ENCODE measurements at places on chromosomes 12 and 14.
A peak's percentile ranks its signal among the peaks of the same experiment; 100 is the strongest.

DNA sequence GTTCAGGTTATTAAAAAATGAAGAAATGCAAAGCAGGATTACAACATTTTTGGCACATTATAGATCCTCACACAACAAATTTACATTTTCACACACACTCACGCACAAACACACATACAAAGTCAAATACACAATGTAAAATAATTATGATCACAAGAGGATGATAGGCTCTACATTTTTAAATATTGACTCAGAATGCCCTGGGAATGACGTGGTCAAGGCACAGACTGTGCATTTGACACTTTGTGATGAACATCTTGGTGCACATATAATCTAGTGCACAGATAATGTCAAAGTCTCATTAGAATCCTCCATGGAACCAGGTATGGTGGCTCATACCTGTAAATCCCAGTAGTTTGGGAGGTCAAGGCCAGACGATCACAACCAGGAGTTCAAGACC is 49.4 kb downstream of the DPF3 start:
- no peak for DNase-seq

GRCh38 chr14:49306152-49306751 is 279.9 kb downstream of the RPS29 start:
- no peak for DNase-seq

DNA sequence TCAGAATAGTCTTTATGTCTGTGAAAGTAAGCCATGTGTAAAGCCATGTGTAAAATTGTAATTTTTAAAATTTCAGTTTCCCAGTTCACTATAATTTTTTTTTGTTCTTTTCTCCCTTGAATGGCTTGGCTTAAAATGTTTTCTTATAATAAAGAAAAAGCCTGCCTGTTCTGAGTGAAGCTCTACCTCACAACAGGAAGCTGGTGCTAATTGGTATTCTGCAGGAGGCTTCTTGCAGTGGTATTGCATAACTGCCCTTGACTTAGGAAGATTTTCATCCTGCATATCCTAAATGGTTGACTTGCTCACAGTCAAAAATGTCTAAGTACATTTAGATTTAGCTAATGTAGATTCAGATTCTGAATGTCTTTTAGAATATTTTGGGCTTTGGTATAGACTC is 49.5 kb downstream of the ATP2A2 start:
- DNase-seq, result no peak

- peak; percentile 82 for DNase-seq
Observed at GRCh38 chr12:105235732-105236476, at the start of gene APPL2. TSS of gene APPL2 (minus strand) at chr12:105236174. CDS start at chr12:105236012, 162 bp downstream.

DNA sequence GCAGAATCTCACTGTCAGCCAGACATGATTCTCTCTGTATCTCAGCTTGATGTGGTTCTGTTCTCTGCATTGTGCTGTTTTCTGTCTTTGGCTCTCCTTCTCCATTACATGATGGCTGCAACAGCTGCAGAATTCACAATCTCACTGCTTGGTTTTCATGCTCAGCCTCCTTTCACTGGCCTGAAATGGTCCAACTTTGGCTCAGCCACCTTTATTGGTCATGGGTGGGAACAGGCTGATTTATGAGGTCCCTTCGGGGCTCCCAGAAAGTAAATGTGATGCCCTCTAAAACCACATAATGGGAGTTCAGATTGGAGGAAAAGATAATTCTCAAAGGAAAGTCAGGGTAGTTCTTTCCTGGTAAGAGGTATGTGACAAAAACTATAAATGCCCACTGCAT is 597.0 kb downstream of the ETNK1 start:
- no peak for DNase-seq

- no peak for DNase-seq
Observed at GRCh38 chr14:34538871-34539406, 562 bp downstream of the EAPP start.

GRCh38 chr12:100254876-100255275 is 12.0 kb downstream of the DEPDC4 start:
- DNase-seq, result no peak

GRCh38 chr12:1618489-1618888 is 10.5 kb upstream of the WNT5B start:
- DNase-seq, result no peak

Measured in skin of body (tissue), 3 donors.